ENCODE measurements at places on chromosomes 3 and 15.

DNA sequence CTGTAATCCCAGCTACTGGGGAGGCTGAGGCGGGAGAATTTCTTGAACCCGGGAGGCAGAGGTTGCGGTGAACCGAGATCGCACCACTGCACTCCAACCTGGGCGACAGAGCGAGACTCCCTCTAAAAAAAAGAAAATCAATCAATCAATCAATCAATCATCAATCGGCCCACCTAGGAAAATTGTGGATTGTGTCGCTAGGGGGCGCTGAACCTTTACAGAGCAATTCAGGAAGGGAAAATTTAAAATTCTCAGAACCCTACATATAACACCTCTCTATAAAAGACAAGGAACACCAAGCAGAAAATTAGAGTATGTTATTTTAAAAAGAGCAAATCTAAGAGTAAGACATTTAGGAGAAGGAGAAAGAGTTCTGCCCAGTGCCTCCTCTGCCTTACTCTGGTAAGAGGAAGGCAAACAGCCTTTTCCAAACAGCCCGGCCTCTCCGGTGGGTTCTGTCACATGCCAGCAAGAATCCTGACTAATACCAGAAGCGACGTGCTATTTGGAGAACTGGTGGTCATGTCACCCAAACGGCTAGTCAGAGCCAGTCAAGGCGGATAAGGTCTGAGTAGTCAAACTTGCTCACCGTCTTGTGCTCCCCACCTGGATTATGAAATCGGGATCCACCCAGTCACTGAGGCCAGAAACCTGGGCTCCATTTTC, 22.3 kb upstream of the SMCO1 start:
- DNase-seq, result peak; percentile 46

- peak; percentile 65 for DNase-seq
Observed at GRCh38 chr15:52139599-52140462, 27.3 kb upstream of the BCL2L10 start.

DNA sequence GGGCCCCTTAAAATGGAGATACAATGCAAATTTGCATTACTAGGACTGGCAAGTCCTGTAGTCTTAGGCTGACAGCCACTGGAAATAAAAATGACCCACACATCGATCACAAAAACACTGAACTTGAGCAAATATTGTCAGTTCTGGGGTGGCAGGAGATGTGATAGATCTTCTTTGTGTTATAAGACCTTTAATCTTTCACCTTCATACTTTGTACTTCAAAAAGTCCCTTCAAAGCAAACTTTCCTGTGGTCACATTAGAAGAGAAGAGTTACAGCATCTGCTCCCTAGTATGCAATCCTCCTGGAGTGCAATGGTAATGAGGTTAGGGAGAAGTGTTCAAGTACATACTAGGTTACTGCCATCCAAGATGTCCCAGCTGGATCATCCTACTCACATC, 149.4 kb upstream of the KCNMB2 start:
- no peak for DNase-seq

- no peak for DNase-seq
Observed at GRCh38 chr3:73618461-73618860, 6.3 kb downstream of the PDZRN3 start.

DNA sequence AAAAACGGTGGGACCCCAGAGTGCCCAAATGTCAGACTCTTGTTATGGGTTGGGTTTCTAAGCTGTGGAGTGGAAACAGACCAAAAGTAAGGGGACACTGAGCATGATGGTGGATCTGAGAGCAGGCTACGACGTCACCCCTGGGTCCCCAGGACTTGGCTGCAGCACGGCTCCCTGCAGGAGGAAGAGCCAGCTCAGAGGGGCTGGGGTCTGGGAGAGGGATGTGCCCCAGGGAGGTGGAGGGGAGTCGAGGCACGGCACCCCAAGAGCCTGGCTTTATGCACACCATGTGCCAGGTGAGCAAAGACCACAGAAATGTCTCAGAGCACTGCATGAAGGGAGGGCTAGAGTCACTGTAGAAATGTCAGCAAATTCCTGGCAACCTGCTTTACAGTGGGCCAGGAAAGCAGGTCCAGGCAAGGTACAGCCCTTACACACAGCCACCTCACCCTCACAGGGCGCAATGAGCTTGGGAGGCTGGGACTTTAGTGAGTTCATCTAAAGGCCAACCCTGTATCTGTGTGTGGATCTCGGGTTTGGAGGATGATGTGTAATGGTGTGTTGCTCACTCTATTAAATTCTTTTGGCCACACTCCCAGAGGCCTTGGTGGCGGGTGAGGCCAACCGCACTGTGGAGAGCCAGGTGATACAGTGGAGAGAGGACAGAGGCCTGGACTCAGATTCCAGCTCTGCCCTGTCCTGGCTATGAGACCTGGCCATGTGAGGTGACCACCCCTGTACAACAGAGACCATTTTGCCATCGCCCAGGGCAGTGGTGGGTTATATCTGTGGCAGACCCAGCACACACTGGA, 14.1 kb downstream of the CTSH start:
- DNase-seq, result peak; percentile 32

- peak; percentile 6 for DNase-seq
Observed at GRCh38 chr3:29280404-29281093, at the start of gene RBMS3. RBMS3 (plus strand) TSS chr3:29281071.
